ENCODE measurements at places on chromosomes 13 and 19.

- DNase-seq: no peak
These were observed 49.4 kb downstream of the SACS start for GRCh38 chr13:23384111-23384510.

DNA sequence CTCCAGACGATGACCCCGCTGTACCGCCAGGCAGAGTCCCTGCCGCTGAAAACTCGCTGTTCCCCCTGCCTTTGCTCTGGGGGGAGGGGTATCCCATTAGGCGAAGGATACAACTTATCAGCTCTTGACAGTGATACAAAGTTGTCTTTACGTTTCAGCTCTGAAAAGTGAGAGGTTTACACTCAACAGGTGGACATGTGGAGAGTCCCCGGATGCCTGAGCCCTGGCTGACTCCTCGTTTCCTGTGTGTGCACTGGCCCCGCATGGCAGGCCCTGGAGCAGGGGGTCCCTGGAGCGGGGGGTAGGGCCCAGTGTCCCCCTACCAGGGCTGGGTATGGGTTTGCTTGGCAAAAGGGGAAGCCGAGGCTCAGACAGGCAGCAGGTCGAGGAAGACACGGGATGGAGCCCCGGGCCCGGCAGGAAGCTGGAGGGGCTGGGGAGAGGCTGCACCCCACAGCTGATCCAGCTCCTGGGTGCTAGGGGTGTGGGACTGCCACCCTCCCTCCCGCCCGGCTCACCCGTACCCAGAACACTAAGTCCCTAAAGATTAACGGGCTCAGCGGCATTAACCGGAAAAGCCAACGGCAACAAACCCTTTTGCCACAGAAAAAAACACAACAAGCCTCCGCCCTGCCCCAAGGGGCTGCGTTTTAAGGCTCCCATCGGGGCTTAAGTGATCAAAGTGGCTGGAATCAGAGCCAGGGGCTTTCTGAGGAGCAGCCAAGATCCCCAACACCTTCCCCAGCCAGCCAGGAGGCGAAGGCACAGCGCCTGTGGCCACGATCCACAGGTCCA, 5.6 kb downstream of the TCF3 start:
- DNase-seq: no peak

- no peak for DNase-seq
These were observed 11.9 kb upstream of the ITM2B start for GRCh38 chr13:48220981-48221685.

DNA sequence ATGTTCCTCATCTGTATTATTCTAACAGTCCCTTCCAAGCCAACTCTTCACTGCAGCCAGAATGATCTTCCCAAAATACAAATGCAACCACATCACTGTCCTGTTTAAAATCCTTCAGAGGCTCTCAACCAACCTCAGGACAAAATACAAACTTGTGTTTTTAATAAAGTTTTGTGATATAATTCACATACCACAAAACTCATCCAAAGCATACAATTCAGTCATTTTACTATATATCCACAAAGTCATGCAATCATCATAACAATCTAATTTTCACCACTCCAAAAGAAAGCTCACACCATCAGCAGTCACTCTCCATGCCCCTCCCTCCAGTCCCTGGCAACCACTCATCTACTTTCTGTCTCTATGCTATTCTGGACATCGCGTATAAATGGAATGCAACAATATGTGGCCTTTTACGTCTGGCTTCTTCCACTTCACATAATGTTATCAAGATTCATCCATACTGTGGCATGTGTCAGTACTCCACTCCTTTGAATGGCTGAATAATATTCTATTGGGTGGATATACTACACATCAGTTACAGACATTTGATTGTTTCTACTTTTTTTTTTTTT, 81.7 kb upstream of the DOCK9 start:
- DNase-seq: no peak

DNA sequence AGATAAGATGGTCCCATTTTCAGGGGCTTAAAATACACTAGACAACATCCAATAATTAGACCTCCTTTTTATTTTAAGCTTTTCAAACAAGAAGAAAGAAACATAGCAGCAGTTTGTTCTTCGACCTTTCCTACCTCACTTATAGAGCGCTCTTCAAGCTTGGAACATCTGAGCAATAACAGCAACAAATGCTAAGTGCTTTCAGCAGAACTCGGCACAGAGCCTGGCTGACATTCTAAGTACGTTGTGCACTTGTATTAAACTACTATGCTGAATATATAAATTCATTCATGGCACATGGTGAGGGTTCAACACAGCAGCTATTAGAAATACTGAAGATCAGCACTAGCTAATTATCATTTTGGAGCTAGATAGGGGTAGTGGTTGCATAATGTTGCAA, 256.1 kb upstream of the MAB21L1 start:
- no peak for DNase-seq

- no peak for DNase-seq
These were observed 241.9 kb downstream of the UQCRFS1 start for GRCh38 chr19:28971049-28971448.

- peak; percentile 50 for DNase-seq
These were observed 1.1 kb downstream of the IRS2 start for GRCh38 chr13:109785141-109785891.

GRCh38 chr13:112781287-112781686, 91.4 kb downstream of the ATP11A start:
- no peak for DNase-seq

- DNase-seq: no peak
These were observed 407.7 kb downstream of the LMO7 start for GRCh38 chr13:76043874-76044273.

- DNase-seq: no peak
These were observed 1251.0 kb upstream of the PCDH9 start for GRCh38 chr13:68481130-68481529.

DNA sequence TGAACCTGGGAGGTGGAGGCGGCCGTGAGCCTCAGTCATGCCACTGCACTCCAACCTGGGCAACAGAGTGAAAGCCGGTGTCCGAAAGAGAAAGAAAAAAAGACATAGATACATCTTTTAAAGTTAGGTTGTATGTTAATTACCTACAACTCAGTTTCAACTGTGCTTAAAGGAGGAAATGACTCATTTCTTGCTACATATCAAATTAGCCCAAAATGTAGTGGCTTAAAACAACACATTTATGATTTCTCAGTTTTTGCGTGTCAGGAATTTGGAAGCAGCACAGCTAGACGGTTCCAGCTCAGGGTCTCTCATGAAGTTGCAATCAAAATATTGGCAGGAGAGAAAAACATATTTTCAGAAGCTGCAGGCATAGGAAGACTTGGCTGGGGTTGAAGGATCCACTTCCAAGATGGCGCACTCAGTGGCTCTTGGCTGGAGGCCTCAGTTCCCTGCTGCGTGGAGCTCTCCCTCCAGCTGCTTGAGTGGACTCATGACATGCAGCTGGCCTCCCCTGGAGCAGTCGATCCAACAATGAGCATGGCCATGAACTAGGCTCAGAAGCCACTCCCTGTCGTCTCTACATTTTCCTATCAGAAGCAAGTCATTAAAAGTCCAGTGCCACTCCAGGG, 7.1 kb downstream of the LDLR start:
- DNase-seq: peak; percentile 33

- no peak for DNase-seq
These were observed 421.4 kb upstream of the KLHL1 start for GRCh38 chr13:70529652-70530051.

DNA sequence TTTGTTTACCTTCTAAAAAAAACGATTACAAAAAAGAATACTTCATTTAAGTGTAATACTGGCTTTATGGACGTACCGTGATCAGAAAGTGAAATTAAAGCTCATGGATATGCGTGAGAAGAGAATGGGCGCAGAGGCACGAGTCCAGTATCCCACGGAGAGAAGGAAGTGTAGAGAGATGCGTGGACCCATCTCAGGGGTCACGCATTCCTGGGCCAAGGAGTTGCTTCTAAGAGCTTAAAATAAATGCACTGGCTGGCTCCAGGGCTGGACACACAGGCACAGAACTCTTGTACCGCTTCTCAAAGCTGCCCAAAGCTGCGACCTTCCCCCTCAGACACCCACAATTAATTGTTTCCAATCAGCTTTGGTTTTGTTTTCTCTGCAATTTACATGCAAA, 8.7 kb upstream of the SPC24 start:
- no peak for DNase-seq

DNA sequence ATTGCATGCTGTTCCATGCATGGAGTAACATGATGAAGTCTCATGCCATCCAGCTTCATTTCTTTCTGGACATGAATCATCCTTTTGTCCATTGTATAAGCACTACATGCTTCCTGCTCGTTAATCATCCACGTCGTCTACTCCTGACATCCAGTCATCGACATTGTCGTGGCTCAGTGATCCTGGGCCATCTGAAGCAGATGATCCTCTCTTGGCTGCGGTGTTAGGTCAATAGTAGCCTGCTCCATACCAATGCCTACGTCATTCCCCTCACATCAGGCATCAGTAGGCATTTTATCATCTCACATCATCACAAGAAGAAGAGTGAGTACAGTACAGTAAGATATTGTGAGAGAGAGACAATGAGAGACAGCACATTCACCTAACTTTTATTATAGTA, 7.9 kb upstream of the MYO16 start:
- DNase-seq: no peak

DNA sequence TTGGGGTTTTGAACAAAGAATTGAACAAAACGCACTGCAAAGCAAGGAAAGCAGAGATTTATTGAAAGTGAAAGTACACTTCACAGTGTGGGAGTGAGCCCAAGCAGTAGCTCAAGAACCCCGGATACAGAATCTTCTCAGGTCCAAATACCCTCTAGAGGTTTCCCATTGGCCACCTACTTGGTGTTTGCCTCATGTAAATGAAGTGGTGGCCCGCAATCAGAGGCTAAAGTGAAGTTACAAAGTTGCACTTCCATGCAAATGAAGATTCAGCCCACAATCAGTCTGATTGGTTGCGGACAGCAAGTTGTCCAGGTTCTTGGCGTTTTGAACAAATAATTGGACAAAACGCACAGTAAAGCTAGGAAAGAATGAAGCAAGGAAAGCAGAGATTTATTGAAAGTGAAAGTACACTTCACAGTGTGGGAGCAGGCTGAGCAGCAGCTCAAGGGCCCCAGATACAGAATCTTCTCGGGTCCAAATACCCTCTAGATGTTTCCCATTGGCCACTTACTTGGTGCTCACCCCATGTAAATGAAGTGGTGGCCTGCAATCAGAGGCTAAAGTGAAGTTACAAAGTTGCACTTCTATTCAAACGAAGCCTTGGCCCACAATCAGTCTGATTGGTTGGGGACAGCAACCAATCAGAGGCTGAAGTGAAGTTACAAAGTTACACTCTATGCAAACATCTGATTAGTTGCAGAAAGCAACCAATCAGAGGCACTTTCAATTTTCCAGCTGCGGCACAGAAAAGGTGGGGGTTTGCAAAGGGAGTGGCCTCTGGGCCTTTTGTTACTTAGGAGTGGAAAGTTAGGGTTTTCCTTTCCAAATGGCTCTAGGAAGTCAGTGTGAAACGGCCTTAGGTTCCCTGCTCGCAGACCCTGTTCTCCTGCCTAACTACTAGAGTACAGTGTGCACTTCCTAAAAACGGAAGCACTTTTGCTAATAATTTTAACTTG, 4.8 kb upstream of the TM9SF2 start:
- peak; percentile 76 for DNase-seq

DNA sequence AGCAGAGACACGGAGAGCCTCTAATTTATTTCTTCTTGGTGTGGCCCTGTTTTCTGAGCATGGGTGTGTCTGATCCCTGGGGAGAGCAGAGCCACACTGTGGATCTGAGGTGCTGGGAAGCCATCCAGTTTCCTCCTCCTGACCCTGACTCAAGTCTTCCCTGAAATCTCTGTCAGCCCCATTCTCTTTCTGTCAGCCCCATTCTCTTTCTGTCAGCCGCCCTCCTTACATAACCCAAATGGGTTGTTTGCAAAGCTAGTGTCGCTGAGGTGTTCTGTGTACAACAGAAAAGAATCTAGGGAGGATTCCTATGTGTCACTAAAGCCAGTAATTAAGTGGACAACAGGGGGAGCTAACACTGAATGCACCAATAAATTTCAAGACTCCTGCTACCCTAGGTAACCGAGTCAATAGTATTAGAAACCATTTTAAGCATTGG, 50.2 kb downstream of the LRCH1 start:
- DNase-seq: no peak

DNA sequence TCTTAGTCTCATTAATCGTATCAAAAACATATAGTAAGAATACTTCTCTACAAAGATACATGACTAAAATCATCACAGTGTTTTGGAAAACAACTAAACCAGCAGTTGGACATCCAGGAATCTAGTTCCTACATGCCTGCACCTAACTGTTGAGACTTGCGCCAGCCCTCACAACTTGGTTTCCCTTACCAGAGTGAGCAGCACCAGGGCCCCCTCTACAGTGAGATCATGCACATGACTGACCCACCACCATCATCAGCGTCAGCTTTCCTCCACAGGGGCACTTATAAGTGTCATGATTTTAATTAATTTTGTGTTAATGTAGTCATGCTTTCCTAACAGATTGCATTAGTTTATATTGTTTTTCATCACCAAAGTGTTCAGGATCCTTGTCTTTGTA, 1322.0 kb downstream of the EFNB2 start:
- DNase-seq: no peak

- DNase-seq: no peak
These were observed 22.4 kb upstream of the ARHGEF7 start for GRCh38 chr13:111092685-111093084.

- no peak for DNase-seq
These were observed 192.1 kb upstream of the TSC22D1 start for GRCh38 chr13:44768239-44768638.

GRCh38 chr13:95296326-95296925, 4.8 kb downstream of the ABCC4 start:
- DNase-seq: no peak

- no peak for DNase-seq
These were observed 219.6 kb downstream of the GPC6 start for GRCh38 chr13:93446238-93446637.

Measured in tibial artery (tissue), 4 donors.